ENCODE measurements at places on chromosomes 3 and 15.

- DNase-seq = no peak
Measured at GRCh38 chr3:69129531-69129930, 7.1 kb upstream of the LMOD3 start.

DNA sequence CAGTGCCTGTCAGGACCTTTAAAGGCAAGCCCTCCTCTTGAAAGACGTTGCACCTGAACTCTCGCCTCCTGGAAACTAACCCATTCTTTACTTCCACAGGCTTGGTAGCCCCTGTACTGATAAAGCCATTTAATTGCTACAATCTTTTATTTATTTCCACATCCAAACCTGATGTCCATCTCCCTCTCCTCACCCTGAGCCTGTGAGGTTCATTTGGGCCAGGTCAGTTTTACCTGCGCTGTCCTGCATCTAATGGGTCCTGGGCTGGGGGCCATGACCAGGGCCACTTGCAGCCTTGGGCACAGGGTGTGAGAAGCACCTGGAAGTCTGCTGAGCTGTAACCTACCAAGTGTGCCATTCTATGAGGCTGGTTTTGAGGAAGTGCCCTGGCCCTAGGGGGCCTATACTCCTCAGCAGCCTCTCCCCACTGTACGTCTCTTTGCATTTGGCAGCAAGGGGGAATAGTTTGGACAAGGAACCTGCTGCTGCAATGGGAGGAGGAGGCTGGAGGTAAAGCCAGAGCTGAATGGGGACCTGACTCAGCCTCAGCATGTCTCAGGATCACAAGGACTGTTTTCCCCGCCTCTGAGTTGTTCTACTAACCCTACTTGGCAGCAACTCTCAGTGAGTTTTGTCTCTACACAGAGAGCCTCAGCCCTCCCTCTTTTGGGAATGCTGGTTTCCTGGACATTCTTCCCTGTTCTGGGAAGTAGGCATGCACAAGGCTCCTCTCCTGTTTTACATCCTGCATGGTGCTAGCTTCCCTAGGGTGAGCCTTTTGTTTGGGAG lies 53.8 kb downstream of the WDR76 start:
- DNase-seq = no peak

DNA sequence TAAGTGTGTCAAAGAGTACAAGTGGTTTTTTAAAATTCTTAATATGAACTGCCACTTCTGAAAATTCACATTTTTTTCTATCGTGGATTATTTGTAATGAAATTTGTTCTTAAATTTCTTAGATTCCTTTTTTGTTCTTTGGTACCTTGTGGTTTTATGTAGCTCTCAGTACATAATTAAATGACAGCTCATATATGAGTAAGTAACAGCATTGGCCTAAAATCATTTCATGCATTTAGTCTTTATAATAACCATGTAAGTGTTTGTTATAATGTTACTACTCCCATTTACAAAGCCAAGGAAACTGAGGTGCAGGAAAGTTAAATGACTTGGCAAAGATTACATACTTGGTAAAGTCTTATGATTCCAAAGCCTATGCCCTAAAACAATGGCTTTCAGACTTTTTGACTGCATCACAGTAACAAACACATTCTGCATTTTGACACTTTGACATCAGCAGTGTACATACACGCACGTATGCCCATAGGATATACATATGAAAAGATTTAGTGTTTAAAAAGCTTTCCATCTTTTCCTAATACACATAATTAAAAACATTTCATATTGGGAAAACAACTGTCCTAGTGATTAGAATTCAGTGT lies 14.9 kb downstream of the SPRED1 start:
- no peak for DNase-seq

- no peak for DNase-seq
Measured at GRCh38 chr15:50064673-50065072, 54.4 kb downstream of the ATP8B4 start.

GRCh38 chr3:155553780-155554179 lies 191.1 kb downstream of the PLCH1 start:
- no peak for DNase-seq

- DNase-seq = no peak
Measured at GRCh38 chr3:132570016-132570415, 27.1 kb upstream of the ACKR4 start.

Data from NCI-H2029 treated with DMSO at 0.1 percent for 48 hours (cell line).